Foreskin fibroblast (primary cell): ENCODE measurements at places on chromosomes 11 and 22.

DNA sequence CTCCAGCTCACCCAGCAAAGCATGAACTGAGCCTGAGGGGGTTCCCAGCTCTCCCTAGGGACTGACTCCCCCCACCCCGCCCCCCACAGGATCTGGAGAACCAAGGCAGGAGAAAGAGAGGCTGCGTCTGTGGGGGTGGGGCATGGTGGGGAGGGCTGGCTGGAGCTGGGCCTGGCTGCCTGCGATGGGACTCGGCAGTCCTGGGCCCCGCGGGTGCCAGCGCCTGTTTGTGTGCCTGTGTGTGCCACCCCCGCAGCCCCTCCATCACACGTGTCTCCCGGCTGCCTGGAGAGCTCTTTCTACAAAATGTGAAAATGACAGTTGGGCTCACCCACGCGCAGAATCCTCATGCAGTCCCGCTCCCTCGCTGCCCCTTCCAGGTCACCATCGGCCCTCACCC, 46.8 kb downstream of the CACNA1I start:
- no peak for DNase-seq

- no peak for DNase-seq
Observed at GRCh38 chr11:16784097-16784496, 45.6 kb downstream of the C11orf58 start.

- DNase-seq, result no peak
Observed at GRCh38 chr11:66235141-66235540, 33.3 kb upstream of the RAB1B start.

GRCh38 chr11:131488238-131488637, 117.8 kb downstream of the NTM start:
- no peak for DNase-seq

GRCh38 chr11:12689029-12689755, 15.0 kb downstream of the TEAD1 start:
- DNase-seq, result no peak

DNA sequence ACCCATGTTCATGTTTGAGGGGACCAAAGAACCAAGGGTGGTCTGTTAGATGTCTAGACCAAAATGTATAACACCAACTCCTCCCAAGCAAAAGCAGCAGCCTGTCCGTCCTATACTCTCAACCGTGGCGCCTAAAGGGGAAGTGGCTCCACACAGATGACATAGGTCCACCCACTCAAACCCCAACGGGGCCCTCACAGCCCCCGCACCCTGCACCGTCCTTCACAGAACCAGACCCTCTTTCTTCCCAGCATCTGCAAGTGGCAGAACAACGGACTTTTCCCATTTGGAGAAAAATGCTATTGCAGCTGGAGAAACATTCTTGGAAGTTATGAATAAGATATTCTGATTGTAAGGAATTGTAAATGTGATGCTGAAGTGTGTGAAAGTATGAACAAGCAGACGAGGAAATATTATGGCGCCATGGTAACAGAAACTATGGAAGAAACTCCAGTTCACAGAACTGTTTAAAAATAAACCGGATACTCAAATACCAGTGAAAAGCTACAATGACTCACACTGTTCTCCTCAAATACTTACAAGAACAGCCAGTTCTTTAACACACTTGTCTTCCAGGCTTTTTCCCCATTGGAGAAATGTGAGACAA, 76.5 kb upstream of the ARFGAP3 start:
- peak; percentile 72 for DNase-seq

- no peak for DNase-seq
Observed at GRCh38 chr11:84824624-84825023, 802.5 kb downstream of the DLG2 start.

DNA sequence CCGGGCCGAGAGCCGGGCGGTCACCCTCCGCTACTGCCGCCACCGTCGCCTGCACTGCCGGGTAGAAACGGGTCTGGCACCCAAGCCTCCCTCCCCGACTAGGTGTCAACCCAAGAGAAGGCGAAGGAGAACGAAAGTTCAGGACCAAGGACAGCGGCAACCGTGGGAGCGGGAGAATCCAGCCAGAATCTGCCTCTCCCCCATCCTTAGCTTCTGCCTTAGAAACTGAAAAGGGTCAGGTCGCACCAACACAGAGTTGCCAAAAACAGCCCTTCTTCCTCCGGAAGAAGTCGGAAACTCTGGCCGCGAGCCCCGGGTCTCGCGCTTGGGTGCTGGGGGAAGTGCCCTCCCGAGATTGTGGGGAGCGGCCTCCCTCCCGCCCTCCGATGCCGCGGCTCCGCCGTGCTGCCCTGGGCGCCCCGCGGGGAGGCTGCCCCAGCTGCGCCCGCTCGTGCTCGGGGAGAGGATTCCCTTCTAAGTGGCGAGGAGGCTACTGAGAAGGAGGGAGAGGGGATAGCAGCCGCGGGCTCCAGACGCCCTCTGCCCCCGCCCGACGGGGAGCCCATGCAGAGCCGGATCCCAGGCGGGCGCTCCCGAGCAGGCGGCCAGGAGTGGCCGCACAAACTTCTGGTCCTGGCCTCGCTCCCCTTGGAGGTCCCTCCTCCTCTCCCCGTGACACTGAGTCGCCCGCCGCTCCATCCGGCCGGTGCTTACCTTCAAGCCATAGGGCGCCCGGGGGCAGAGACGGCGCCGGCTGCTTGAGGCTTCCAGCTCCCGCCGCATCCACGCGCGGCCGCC, 637 bp downstream of the DRD2 start:
- peak; percentile 84 for DNase-seq

DNA sequence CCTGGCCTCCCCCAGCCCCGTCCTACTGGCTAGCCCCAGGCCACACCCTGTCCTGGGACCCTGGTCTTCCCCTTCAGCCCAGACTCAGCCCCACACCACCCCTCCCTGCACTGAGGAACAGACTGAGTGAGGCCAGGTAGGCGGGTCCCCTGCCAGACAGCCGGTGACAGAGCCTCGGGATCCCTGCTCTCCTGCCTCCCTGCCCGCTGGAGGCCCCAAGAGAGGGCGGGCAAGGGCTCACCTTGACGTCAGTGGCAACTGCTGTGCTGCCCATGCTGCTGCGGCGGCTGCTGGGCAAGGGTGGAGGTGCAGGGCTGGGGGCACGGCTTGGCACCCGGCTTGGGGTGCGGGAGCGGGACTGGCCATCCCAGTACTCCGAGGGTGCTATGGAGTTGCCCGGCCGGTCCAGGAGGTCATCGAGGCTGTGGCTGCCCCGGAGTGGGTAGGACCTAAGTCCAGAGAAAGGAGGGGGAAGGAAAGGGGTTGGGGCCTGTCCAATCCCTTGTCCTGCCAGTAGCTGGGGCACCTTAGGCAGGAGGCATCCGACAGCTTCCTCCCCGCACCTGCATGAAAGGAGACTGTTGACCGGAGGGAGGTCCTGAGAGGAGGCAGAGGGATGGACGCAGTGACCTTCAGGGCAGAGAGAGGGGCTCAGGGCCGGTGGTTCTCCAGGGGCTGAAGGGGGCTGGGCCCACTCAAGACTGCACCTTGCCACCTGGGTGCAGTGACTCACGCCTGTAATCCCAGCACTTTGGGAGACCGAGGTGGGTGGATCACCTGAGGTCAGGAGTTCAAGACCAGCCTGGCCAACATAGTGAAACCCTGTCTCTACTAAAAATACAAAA, 2.2 kb upstream of the SLC16A8 start:
- no peak for DNase-seq

GRCh38 chr22:25153961-25154666, 45.5 kb upstream of the CRYBB3 start:
- DNase-seq, result peak; percentile 34

DNA sequence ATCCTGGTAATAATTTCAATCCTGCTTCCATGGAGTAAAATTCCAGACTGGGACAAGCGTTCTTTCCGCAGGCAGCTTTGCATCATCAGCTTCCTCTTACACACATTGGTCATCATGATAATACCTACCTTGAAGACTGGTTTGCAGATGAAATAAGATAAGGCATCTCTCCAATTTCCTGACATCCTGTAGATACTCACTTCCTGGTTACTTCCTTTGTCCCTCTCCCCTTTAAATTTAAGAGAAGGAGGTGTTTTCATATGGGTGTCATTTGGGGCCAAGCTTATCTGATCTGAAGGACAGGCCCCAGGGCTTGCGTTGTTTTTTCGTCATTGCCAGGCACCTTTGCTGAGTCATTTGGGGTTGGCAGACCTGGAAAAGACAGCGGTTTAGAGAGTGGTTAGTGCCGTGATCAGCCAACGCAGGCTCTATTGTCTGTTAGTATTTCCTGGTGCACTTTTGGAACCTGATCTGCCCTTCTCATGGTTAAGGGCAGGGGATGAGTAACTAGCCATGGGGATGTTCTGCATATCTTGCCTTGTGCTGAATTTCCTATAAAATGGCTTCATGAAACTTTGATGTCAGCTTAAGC, 24.1 kb downstream of the GRAMD1B start:
- no peak for DNase-seq

GRCh38 chr11:65651589-65652510, 10.9 kb downstream of the RELA start:
- DNase-seq, result peak; percentile 68

DNA sequence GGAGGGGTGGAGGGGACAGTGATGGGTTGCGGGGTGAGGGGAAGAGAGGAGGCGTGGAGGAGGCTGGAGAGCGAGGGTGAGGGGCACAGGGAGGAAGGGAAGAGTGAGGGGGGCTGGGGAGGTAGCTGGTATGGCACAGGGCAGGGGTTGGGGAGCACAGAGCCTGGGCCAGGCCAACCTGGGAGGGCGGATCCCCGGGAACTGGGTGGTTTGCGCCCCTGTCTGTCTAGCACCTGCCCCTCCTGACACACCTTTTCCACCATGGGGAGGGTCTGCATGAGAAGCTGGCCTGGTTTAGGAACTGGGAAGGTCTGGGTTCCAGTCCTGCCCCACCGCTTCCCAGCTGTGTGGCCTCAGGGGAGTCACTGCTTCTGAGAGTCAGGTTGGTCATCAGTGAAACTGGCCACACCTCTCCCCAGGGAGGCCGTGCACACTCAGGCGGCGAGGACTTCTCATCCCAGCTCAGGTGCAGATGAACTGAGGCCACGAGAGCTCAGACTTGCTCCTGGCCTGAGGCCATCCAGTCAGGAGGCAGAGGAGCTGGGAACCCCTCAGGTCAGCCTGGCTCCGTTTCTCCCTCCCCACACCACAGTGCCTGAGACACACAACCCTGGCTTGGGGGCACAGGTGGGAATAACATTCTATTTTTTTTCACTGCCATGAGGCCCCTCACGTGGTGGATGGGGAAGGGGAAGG, 95.6 kb downstream of the PHF21B start:
- DNase-seq, result no peak

GRCh38 chr11:69411257-69411924, 70.1 kb upstream of the LINC01488 start:
- peak; percentile 64 for DNase-seq
